Articular chondrocyte of knee joint (primary cell): ENCODE measurements at places on chromosomes 13 and 19. TPM values are rescaled to one million over a fixed set of nuclear protein-coding genes. Genes with fewer than 3 reads are reported as not detected.

KASH5 gene
- not detected in 2 replicates for total RNA-seq

RAX2 gene
- total RNA-seq: not detected in 2 replicates

CCDC70 gene
- total RNA-seq: not detected in 2 replicates

CYP2A7 gene
- not detected in 2 replicates for total RNA-seq

MEDAG gene
- total RNA-seq: 75.3 and 141 TPM in 2 replicates

SLC10A2 gene
- total RNA-seq: not detected in 2 replicates

HCN2 gene
- total RNA-seq: 0.76 and 0.91 TPM in 2 replicates

GIPC3 gene
- not detected in 2 replicates for total RNA-seq

SLC25A41 gene
- total RNA-seq: 0.11 TPM in 1 of 2 replicates, not detected in the other

ZNF541 gene
- 0.11 and 0.13 TPM in 2 replicates for total RNA-seq

ENOX1 gene
- 0.65 and 1.2 TPM in 2 replicates for total RNA-seq

CBY2 gene
- total RNA-seq: not detected in 2 replicates

FCAR gene
- not detected in 2 replicates for total RNA-seq

S1PR5 gene
- total RNA-seq: under 0.01 and 0.13 TPM in 2 replicates

FCGBP gene
- 0.13 and 0.76 TPM in 2 replicates for total RNA-seq

ATP4A gene
- total RNA-seq: not detected in 2 replicates

FGF22 gene
- total RNA-seq: not detected in 2 replicates

ZNF320 gene
- total RNA-seq: 11.8 and 18.4 TPM in 2 replicates

VSIG10L gene
- 0.52 and 0.97 TPM in 2 replicates for total RNA-seq

PSG2 gene
- total RNA-seq: not detected in 2 replicates

COG6 gene
- total RNA-seq: 38.8 and 49.9 TPM in 2 replicates

TYROBP gene
- total RNA-seq: not detected in 2 replicates

ATXN8OS gene
- not detected in 2 replicates for total RNA-seq

LRFN3 gene
- total RNA-seq: 3.2 and 5.9 TPM in 2 replicates

NDUFA7 gene
- total RNA-seq: 14.9 and 18.0 TPM in 2 replicates

FXYD3 gene
- total RNA-seq: not detected in 2 replicates

ZNF723 gene
- not detected in 2 replicates for total RNA-seq

LHB gene
- not detected in 2 replicates for total RNA-seq

OR7D2 gene
- total RNA-seq: not detected in 2 replicates

KLC3 gene
- total RNA-seq: 0.11 and 0.26 TPM in 2 replicates

FXYD1 gene
- 0.32 and 0.52 TPM in 2 replicates for total RNA-seq

ZNF578 gene
- 4.6 and 9.8 TPM in 2 replicates for total RNA-seq

ZNF574 gene
- total RNA-seq: 11.0 and 13.8 TPM in 2 replicates

KLK12 gene
- not detected in 2 replicates for total RNA-seq

HIPK4 gene
- total RNA-seq: 0.32 and 0.39 TPM in 2 replicates

FUT1 gene
- total RNA-seq: 0.22 TPM in 1 of 2 replicates, not detected in the other

CA11 gene
- total RNA-seq: 0.78 and 1.4 TPM in 2 replicates

AP1M2 gene
- total RNA-seq: not detected in 2 replicates

SMAD9 gene
- 24.2 and 30.6 TPM in 2 replicates for total RNA-seq

MFSD12 gene
- 54.0 and 56.0 TPM in 2 replicates for total RNA-seq

TTC9B gene
- not detected in 2 replicates for total RNA-seq

IFNL1 gene
- total RNA-seq: not detected in 2 replicates

IQCN gene
- 1.3 and 2.1 TPM in 2 replicates for total RNA-seq

METTL21C gene
- 0.11 TPM in 1 of 2 replicates, not detected in the other for total RNA-seq

VSTM2B gene
- not detected in 2 replicates for total RNA-seq

SULT2B1 gene
- not detected in 2 replicates for total RNA-seq

PRKCG gene
- total RNA-seq: not detected in 2 replicates

DCT gene
- 0.13 and 0.54 TPM in 2 replicates for total RNA-seq
